ENCODE measurements at places on chromosomes 3 and 15.

- no peak for DNase-seq
Measured at GRCh38 chr3:135911110-135911509, 54.4 kb upstream of the PPP2R3A start.

- DNase-seq: no peak
Measured at GRCh38 chr15:57146506-57147201, 228.2 kb downstream of the TCF12 start.

DNA sequence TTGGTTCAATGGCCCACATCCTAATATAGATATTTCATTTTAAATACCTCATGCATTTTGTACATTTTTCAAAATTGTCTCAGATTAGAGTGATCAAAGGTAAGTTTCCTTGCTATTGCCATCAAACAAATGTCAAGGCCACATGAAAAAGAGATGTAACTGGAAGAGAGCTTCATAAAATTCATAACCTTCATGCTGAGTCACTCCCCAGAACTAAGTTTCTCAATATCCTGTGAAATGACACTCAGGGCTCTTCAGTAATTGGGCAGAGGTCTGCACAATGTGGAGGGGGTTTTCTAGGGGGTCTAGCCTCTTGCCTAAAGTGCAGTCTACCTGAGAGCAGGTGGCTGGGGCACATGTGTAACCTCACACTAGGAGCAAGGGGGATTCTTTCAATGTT, 152.2 kb upstream of the SLC2A2 start:
- no peak for DNase-seq

DNA sequence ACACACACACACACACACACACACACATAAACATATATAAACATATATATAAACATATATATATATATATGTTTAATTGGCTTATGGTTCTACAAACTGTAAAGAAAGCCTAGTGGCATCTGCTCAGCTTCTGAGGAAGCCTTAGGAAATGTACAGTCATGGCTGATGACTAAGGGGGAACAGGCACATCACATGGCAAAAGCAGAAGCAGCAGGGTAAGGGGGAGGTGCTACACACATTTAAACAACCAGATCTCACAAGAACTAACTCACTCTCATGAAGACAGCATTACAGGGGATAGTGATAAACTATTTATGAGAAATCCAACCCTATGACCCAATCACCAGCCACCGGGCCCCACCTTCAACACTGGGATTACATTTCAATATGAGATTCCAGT, 922.9 kb downstream of the SI start:
- no peak for DNase-seq

DNA sequence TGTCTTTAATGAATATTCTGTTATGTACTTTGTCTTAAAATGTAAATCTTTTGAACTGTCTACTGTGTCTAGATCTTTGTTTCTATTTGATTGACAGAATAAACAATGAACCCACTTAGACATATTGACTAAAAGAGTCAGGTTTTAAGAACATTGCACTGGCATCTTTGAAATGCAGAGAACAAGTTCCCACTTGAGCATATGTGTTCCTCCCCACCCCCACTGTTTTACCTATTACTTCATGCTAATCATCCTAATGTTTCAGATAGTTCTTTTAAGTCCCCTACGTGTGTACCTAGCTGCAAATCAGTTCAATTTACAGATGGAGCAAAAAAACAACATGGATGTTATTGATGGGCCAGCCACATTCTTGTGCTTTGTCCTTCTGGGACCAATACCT, 11.7 kb upstream of the TCF12 start:
- no peak for DNase-seq

DNA sequence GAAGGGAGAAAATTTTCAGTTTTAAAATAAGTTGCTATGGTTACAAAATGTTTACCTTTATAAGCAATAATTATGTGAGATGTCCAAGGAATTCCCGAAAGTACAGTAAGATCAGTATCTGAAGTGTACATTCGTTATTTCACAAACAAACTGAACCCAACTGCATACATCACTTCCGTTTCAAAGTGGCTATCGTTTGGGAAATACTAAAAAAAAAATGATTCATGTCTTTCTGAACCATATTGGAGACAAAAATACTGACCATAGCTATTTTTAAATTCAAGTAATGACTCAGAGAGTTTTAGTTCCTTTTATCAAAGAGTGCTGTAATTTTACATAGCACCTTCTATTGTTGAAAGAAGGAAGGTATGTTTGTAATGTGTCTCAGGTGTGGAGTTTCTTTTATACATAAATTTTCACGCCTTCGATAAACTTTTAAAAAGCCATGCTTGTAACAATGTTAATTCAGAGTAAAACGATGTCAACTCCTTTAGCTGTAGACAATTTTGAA, 8.0 kb upstream of the ANKRD28 start:
- no peak for DNase-seq
